ENCODE measurements at places on chromosomes 1 and 21.

DNA sequence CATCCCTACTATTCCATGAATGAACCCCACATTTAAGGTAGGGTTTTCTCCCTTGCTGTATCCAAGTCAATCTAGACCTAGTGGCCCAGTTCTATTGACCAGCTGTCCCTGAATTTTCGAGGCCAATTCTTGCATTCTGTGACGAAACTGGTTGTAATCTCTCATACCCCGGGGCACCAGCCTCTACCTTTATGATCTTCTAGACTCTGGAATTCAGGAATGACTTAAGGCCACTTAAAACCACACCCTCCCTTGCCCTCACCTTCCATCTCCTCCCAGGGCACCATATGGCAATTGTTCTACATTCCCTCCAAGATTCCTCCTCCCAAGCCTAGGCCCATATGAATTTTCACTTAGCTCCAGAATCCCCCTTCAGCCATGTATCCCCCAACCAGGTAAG lies 48.9 kb downstream of the RHOU start:
- DNase-seq = no peak

DNA sequence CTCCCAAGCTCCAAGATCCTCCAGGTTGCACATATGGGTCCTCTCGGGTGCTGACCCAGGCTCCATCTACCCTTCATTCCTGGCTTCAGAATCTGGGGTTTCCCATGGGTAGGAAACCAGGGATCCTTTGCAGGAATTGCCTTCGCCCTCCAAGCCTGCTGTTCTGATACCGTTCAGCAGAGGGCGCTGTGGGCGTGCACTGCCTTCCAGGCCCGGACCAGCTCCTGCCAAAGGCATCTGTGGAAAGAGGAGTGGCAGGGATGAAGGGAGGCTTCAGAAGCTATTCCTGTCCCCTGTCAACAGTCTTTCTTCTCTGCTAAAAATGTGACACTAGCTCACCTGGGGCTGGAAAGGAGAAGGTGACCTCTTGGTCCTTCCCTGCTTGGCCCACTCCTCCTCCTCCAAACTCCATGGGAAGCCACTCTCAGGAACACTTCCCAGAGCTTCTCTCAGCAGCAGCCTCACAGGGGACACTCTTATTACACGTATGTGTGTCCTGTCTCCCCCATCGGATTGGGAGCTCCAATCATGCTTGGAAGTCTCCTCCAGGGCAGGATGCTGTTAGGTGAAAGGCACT lies 71.2 kb downstream of the VWA5B1 start:
- no peak for DNase-seq

DNA sequence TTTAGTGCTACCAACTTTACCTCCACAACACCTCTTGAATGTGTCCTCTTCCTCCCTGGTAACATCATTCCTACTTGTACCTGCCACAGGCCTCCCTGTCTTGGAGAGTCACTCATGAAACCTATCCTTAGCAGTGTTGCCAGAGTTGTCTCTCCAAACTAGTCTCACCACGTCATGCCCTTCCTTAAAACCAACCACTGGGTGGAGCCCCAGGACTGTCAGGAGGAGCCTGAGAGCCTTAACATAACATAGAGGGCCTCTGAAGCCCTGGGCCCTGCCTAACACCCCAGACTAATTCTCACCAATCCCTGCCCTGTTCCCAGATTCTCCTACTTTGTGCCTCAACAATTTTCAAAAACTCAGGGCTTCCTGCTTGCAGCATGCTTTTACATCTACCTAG lies 65.3 kb downstream of the ZNF697 start:
- DNase-seq = no peak

DNA sequence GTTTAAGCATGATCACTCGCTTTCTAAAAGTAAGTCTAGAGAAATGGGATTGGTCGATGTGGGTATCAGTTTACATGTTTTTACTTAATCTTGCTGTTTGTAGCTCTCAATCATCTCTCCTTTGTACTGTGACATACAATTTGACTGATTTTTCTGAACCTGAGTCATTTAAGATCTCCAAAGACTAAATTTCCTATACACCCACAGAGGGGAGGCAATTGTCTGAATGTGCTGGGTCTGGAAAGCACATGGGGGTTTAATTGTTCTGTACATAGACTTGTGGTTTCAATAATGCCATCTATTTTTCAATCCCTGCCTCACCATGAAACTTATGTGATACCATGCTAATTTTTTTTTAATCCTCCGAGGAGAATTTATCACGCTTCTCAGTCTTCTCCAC lies 65.8 kb downstream of the USP25 start:
- DNase-seq = no peak

DNA sequence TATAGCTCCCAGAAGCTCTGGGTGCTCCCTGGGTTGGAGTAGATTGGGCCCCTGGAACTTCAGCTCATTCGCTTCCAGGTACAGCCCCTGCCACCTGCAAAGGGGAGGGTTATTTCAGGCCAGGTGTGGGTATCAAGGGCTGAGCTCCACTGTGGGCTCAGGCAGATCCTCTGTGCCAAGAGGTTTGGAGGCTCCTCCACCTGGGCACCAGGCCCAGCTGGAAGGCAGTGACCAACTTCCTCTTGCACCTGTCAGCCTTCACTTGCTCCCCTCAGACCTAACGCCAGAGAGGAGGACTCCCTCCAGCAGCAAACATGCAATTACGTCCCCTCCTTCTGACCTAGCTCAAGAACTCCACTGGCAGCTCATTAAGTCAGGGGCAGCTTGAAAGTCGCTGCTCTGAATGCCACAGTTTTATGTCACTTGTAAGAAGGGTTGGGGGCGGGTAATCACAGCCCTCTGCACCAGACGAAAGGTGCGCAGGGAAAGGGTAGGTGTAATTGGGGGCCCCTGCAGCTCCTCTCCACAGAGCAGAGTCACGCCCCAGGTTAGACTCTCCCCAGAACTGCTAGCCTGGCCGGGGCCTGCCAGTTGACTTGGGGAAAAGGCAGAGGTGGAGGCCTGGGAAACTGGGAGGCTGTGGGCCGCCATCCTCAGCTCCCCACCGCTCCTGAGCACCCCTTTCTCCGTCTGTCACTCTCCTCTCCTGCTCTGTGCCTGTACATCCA lies 125.0 kb upstream of the TMPRSS2 start:
- DNase-seq = no peak

DNA sequence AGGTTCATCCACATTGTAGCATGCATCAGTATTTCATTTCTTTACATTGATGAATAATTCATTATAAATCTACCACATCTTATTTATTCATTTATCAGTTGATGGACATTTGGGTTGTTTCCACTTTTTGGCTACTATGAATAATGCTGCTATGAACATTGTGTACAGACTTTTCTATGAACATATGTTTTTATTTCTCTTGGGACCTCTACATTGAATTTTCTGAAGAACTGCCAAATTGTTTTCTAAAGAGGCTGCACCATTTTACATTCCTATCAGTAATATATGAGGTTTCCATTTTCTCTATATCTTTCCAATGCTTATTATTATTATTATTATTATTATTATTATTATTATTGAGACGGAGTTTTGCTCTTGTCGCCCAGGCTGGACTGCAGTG lies 81.3 kb upstream of the SELENON start:
- DNase-seq = no peak

GRCh38 chr21:15671188-15671587 lies 58.6 kb upstream of the USP25 start:
- no peak for DNase-seq

- no peak for DNase-seq
Measured at GRCh38 chr1:172477741-172478140, 33.9 kb upstream of the PIGC start.

GRCh38 chr21:20662514-20662913 lies 335.7 kb upstream of the NCAM2 start:
- DNase-seq = no peak

DNA sequence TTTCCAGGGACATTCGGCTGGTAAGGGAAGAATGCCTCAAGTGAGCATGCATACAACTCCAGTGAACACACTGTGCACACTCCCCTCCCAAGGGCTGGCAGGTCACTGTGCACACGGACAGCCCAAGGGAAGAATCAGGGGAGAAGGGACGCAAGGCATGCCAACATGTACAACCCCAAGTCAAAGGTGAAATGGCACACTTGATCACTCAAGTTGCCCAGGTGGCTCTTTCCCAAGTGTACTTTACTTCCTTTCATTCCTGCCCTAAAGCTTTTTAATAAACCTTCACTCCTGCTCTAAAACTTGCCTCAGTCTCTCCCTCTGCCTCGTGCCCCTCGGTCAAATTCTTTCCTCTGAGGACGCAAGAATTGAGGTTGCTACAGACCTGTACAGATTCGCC lies 13.5 kb upstream of the SLC1A7 start:
- no peak for DNase-seq

DNA sequence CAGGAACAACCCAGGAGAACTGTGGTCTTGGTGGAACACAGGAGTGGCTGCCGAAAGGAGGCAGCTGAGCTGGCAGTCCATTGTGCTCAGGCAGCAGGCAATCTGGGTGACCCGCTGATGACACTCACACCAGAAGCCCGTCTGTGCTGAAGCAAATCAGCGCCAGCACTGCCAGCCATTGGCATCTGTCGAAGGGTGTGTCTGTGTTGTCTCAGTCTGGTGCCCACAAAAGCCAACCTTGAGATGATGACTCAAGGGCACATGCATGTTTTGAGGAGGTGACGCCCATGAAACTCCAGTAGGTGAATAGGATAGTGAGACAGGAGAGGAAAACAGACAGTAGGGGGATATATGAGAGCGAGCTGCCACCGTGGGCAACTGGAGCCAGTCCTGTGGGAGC lies 167.3 kb downstream of the KAZN start:
- DNase-seq = no peak
